ENCODE measurements at places on chromosomes 1 and 21.

- no peak for DNase-seq
Measured at GRCh38 chr1:2124446-2125198, 70.0 kb downstream of the FAAP20 start.

DNA sequence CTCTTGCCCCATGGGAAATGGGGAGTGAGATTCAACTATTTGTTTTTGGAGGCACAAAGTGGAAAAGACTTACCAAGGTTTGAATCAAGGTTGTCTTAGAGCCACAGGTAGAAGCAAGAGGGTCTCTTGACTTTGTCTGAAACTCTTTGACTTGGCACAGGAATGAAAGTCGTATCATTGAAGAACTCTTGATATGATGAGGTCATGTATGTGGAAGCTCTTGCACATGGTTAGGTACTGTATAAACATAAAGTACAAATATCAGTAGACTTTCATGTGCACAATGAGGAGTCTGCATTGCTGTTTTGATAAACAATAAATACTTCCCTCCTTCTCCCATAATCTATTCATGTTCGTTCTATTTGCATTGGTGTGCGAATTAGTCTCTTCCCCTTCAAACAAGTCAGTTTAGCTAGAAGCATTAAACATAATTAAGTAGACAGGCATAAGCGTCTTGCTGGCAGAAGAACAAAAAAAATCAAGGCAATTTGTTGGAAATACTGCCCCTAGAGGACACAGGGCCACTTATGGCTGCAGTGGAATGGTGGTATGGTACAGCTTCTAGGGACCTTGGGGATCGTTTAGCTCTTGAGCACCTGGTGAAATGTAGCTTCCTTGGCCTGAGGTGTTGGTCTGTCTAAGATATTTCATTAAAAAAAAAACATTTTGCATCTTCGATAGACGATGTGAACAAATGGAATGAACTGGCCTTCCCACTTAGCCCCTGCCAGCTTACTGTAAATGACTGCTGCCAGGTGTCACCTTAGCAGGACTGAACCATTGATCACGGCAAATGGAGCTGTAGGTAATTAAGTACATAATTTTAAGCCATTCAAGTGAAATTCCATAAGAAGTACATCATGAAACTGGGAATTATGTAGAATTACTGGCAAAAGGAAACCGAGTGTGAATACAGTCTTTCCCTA is 218.0 kb upstream of the GALNT2 start:
- no peak for DNase-seq

- no peak for DNase-seq
Measured at GRCh38 chr1:208241512-208241911, 2.7 kb downstream of the PLXNA2 start.

GRCh38 chr1:4422504-4423289 is 231.7 kb upstream of the AJAP1 start:
- DNase-seq, result no peak

DNA sequence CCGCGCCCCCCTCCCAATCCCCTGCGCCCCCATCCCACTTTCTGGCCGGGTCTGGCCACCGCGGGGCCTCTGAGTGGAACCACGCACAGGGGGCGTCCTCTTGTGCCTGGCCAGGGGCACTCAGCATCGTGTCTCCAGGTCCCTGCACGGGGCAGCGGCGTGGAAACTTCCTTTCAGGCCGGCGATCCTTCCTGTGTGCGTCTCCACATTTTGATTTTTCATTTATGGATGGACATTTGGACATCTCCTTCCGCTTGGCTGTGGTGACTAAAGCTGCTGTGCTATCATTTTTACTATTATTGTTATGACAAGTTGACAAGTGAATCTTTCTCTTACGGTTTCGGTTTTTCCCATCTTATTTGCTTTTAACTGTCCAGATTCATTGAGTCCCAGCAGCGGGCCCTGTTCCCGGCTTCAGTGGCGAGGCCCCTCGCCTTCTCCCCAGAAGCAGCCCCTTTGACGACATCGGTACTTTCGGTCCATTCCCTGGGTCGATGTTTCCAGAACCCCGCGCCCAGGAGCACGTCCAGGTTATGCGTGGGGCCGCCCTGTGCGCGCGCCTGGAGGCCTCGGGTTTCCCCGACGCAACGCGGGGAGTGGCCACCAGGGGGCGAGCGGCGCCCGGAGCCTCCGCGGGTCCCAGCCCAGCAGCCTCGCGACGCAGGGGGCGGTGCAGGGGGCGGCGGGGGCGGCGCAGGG is 12.4 kb upstream of the SLC19A1 start:
- DNase-seq, result no peak

GRCh38 chr1:207742850-207743555 is 8.9 kb upstream of the CD46 start:
- no peak for DNase-seq

DNA sequence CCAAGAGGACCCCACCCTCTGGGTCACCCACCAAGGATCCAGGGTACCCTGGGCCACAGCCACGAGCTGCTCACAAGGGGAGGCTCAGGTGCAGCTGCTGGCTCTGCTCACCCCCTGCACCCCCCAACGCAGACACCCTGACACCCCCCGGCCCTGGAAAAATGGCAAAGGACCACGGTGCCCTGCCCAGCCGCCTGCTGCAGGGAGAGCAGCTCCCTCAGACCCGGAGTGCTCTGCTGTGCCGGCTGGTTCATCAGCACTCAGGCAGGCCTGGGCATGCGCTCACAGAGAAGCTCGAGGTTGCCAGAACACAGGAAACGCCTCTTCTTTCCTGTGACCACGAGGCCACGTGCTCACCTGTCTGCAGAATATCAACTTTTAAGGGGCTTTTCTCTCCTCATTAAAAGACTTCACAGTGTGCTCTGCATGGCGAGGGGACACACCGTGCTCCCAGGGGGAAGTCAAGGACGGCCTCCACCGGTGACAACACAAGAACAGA is 4.3 kb upstream of the C1QTNF12 start:
- no peak for DNase-seq

GRCh38 chr1:44557778-44558177 is 116.5 kb downstream of the TMEM53 start:
- no peak for DNase-seq

DNA sequence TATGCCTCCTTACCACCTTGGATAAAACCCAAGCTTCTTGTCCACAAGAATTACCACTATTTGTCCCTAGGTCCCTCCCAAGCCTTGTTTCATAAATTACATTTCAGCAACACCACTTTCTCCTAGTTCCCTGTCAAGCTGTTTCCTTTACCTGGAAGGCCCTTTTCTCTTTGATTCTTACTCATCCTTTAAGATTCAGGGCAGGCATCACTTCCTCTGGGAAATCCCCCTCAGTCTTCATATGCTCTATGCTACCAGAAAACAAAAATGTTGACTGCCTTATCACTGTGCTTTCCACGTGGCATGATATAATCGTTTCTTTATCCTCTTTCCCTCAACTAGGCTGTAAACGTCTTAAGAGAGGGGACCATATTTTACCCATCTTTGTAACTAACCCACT is 102.7 kb downstream of the LYST start:
- no peak for DNase-seq

DNA sequence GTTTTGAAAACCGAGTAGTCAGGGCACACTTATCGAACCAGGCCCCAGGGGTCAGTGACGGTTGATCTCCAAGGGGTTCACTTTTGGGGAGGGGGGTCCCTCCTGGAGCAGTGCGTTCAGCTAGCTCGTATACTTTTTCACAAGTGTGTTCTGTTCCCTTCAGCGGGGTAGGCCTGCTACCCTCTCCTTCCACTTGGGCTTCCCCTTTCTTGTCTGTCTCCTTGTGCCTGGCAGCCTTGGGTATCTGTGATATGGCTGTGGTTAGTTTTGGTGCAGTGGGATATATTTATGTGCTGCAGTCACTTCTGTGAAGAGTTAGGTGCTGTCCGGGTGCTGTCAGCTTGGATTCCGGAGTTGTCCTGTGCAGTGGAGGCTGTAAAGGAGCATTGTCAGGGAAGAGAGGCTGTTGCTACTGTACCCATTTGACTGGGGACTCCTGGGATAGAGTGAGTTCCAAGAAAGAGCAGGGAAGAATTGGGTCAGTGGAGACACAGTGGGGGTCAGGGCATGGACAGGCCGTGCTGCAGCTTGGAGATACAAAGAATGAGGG is 29.7 kb downstream of the ADARB1 start:
- DNase-seq, result no peak

GRCh38 chr1:178609015-178609414 is 96.1 kb downstream of the TEX35 start:
- DNase-seq, result peak; percentile 28

- no peak for DNase-seq
Measured at GRCh38 chr1:150477733-150478132, 9.5 kb upstream of the TARS2 start.

DNA sequence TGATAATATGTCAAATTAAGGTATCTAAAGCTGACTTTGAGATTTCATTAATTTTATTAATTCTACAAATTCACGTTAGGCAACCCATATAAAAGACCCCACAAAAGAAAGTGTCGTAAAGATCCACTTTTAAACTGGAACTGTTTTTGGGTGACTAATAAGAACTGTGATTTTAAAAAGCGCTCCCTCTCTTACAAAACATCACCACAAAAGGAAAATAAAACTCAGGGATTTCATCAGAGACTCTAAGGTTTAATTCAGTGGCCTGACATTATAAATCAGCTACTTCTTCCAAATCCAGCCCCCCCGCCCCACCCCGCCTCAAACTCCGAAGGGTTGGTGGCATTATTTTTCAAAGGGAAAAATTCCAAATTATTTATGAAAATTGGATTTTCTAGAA is 2.7 kb downstream of the COL24A1 start:
- no peak for DNase-seq

DNA sequence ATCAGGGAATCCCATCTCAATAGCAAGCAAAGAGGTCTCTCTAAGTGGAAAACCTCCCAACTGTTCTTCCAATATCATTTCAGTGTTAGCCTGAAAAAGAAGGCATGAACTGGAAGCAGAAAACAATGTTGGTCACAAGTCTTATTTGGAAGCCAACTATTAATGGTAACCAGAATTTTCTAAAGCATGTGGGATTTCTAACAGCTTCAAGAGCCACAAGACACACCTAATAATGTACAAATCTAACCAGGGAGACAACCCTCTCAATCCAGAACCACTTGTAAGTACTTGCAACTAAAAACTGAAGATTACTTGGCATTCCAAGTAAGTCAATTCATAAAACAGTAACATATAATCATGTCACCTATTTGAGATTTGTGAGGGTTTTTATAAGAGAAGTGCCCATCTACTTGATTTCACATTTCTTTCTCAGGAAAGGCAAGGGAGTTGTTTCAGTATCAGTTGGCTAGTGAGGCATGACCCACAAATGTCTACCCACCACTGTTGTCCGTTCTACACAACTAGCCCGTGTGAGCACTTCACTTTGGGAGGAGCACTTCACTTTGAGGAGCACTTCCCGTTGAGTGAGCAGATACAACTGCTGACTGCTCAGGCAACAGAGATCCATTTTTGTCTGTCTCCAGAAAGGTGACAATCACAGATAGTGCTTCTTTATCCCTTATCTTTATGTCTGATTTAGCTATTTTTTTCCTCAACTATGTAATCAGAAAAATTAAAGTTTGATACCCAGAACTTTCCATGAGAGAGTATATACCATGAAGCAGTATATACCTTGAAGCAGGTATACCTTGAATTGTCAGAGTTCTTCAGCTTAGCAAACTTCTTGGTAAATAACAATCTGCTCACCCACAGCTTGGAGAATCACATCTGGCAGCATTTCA is 11.1 kb downstream of the STX6 start:
- DNase-seq, result no peak

DNA sequence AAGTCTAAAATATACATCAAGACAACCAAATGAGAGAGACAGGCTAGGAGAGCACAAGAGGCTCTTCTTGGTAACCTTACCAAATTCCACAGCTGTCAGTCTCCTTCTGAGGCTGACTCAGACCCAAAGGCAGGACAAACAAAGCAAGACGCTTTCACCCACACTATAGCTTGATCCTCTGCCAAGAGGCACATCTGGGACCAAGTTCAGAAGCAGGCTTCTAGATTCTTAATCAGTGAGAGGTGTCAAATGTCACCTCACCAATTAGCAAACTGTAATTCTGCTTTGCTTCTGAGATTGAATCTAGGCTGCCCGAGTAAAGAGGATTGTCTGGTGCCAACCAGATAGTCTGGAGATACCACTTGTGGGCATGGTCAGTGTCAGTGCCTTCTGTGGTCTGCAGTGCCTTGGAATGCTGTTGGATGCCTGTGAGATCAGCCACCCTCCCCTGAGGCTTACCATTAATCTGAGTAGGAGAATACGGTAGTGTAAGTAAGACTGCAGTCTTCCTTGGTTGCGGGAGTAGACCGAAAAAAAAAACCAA is 151.0 kb downstream of the FMN2 start:
- peak; percentile 82 for DNase-seq

DNA sequence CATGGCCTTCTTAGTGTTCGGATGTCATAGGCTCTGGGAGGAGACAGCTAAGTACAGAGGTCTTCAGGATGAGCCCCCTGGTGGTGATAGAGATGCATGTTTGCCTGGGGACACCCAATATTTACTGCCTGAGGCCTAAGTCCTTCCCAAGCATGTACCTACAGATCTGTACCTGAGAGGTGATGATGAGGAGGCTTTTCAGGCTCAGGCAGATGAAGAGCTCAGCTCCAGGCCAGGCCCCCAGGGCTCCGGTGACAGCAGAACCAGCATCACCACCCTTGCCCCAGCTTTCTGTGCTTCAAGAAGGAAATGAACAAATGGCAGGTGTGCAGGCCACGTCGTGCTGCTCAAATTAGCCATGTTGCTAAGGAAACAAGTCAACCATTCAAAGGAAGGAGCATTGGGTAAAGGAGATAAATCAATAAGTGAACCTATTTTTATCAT is 21.1 kb downstream of the CACNA1E start:
- DNase-seq, result no peak

DNA sequence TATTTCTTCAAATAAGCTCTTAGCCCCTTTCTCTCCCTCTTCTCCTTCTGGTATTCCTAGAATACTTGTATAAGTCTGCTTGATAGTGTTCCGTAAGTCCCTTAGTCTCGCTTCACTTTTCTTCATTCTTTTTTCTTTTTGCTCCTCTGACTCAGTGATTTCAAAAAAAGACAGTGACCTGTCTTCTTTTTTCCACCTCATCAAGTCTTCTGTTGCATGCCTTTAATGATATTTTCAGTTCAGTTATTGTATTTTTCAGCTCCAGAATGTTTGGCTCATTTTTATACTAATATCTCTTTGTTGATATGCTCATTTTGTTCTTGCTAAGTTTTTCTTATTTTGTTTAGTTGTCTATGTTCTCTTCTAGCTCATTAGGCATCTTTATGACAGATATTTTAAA is 97.7 kb downstream of the POFUT2 start:
- DNase-seq, result no peak

DNA sequence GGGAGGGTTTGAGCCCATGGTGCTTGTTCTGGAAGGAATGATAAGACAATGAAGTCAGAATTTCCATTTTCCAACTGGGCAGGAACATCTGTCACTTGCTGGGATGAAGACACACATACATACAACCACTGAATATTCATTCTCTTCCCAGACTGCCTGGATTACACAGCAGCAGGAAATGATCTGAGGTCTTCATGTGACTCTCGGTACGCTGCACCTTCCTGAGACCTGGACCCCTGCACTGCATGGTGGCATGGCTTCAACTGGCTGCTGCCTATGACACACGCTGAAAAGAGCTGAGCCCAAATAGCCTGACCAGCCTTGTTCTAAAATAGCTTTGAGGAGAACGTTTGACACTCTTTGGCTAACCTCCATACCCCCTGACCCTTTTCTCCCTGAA is 150.6 kb downstream of the GABPA start:
- DNase-seq, result no peak

Measured in skeletal muscle cell (primary cell).